ENCODE measurements at places on chromosomes 7 and 10.

GRCh38 chr10:7471720-7472367 lies 61.0 kb upstream of the SFMBT2 start:
- DNase-seq: no peak

GRCh38 chr10:119253433-119254174 lies 46.2 kb downstream of the GRK5 start:
- peak; percentile 36 for DNase-seq

- DNase-seq: no peak
These were observed 24.8 kb downstream of the TBC1D12 start for GRCh38 chr10:94427166-94427565.

GRCh38 chr10:48926255-48926654 lies 13.4 kb downstream of the LRRC18 start:
- DNase-seq: no peak

DNA sequence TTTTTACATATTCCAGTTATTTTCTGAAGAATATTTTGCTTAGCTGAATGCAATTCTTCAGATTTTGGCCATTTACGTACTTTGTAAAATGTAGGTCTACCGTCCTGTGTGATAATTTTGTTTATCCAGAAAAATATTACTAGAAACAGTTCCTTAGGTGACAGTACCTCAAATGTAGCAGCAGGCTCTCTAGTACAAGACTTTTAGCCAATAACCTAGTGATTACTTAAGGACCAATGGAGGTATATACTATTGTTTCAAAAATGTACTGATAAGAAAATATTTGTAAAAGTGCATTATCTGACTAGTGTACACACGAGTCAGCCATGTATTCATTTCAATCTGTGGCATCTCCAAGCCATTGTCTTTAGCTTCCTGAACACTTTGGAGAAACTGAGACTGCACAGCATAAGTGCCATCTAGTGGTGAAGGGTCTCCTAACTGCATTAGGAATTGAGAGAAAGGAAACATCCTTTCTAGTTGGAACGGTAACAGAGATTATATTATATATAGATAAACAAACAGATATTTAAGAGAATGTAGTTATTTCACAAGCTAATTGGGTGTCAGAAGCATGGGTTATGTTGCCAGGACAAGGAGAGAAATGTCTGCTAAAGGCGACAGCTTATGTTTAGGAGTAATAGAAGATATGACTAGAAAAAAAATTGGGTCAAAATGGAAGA lies 23.7 kb downstream of the RTKN2 start:
- DNase-seq: no peak

- no peak for DNase-seq
These were observed 27.5 kb downstream of the MICALL2 start for GRCh38 chr7:1431634-1432380.

- DNase-seq: no peak
These were observed 327.1 kb downstream of the BICC1 start for GRCh38 chr10:58839771-58840170.

DNA sequence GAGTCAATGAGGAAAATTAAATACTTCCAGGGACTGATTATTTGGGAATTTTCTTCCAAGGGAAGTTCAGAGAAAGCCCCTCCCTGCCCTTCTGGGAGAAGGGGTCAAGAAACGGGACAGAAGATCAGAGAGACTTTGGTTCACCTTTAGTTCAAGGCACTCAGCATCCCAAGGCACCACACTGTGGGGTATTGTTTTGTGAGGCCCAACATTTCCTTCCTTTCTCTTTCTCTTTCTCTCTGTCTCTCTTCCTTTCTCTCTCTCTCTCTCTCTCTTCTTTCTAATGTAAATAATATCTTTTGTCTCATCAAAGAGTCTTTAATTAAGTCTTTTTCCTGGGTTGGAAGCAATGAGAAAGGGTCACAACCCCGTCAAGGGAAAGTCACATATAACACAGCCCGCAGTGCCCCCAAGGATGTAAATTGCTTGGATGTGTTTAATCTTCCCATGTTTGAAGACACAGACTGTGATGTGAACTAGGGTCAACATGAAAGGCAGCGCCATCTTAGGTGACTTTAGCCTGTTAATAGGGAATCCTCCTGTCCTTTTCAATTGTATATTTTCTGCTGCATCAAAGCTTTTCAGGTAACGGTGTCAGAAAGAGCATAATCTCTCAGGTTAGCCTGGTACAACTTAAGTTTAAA lies 983.3 kb upstream of the C7orf33 start:
- no peak for DNase-seq

DNA sequence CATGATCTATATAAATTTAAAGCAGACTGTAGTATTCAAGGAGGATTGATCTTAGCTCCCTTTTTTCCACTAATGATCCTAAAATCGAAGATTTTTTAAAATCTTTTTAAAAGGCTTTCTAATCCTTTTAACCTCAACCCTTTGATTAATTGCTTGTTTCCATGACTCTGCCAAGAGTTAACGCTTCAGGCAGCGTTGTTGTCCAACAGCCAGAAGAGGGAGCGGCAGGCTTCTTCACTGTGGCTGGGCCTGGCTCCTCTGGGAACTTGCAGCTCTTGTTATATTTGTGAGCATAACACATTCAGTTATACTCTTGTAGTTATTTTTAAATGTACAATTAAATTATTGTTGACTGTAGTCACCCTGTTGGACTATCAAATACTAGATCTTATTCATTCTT lies 26.3 kb downstream of the CRCP start:
- no peak for DNase-seq

- no peak for DNase-seq
These were observed 1.6 kb upstream of the CRHR2 start for GRCh38 chr7:30683816-30684215.

DNA sequence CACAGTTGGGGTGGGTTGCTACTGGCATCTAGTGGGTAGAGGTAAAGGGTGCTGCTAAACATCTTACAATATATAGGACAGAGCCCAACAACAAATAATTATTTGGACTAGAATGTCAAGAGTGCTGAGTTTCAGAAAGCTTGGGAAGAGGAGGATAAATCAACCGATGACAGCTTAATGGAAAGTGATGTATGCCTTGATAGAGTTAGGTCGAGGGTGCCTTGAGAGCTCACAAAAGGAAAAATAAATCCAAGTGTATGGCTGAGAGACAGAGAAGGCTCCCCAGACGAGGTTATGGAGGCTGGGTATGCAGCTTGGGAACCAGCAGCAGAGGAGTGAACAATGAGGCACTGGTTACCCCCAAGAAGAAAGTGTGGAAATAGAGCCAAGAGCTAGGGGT lies 211.1 kb downstream of the HDAC9 start:
- no peak for DNase-seq

GRCh38 chr10:88592381-88592780 lies 5.8 kb downstream of the LIPJ start:
- DNase-seq: no peak

DNA sequence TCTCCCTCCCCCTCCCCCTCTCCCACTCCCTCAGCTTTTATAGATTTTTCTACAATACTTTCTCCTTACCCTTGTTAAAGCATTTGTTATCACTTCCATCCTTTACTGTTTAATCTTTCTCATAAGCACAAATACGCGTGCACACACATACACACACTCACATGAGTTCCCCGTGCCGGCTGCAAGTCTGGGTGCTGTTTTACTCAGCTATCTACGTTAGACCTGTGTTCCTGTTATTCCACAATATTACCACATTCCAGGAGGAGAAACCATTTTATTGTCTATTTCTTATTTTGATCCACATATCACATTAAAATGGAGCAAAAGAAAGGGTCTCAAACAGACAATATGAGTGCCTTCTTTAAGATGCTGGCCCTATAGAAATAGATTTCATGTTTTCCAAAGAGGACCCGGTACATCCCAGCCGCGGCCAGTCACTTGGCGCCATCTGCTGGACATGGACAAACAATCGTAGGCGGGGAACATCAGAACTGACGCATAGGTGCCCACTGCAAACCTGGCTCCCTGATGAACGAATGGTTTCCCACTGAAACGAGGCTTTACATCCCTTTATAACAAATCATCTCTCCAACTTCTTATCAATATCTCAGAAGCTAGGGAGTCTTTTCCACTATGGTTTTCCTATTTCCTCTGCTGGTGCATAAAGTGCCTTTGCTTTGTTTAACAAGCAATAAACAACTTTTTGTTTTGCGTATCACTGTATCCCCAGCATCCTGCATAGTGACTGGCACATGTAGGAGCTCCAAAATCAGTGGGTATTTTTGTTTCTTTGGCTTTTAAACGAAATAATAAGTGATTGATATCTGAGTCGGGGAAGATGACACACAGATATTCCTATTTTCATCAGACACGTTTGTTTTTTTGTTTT lies 25.2 kb upstream of the OPTN start:
- DNase-seq: peak; percentile 47

GRCh38 chr10:32793033-32793432 lies 165.0 kb downstream of the ITGB1 start:
- no peak for DNase-seq

DNA sequence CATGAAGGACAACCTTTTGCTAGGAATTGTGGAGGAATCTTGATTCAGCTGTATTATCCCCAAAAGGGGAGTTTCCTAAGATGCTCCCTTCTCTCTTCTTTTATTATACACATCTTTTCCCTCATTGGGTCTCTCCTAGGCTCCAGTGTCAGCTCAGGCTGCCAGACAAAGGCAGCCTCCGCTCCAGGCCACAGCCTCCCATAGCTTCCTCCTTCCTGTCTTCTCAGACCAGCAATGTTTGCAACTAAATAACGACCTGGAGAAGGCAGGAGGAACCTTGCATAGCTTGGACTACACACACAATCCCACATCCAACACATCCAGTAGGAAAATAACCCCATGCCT lies 12.3 kb downstream of the SFXN3 start:
- no peak for DNase-seq

GRCh38 chr10:131173484-131174210 lies 137.9 kb downstream of the TCERG1L start:
- no peak for DNase-seq

- no peak for DNase-seq
These were observed 1.5 kb downstream of the ENTPD7 start for GRCh38 chr10:99660662-99661376.

DNA sequence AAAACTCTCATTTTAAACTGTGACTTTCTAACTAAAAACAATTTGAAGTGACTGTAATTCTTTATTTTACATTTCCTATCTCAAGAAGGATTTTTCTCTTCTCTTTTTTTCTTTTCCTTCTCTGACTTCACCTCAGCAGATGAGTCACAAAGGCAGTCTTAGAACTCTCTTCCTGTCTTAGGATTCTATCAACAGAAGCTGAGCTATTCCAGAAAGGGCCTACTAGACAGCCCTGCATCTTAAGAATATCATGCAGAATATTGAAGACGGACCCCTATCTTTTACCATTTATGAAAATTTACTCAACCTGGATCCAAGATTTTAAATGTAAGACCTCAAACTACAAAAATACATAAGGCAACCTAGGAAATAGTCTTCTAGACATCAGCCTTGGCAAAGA lies 365.7 kb upstream of the SEMA3C start:
- DNase-seq: no peak

- no peak for DNase-seq
These were observed 13.7 kb downstream of the COPG2 start for GRCh38 chr7:130654850-130655249.

- peak; percentile 48 for DNase-seq
These were observed 52.6 kb upstream of the SMNDC1 start for GRCh38 chr10:110357252-110357780.
